ENCODE measurements at places on chromosomes 2 and 18.
A peak's percentile ranks its signal among the peaks of the same experiment; 100 is the strongest.

DNA sequence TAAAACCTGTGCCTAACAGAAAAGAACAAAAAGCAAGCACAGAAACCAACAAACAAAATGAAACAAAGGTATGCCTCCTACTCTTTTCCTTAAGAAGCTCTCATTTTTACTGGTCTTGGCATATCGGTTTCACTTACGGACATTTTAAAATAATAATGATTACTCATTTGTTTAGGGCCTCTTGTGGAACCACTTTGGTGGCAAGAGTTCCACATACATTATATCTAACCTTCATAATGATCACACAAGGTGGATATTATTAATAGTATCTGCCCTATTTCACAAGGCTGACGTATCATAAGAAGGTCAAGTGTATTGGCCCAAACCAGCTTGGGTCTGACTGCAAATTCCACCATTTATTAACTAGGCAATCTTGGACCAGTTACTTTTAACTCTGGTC is 304.7 kb downstream of the TCF4 start:
- DNase-seq: no peak

DNA sequence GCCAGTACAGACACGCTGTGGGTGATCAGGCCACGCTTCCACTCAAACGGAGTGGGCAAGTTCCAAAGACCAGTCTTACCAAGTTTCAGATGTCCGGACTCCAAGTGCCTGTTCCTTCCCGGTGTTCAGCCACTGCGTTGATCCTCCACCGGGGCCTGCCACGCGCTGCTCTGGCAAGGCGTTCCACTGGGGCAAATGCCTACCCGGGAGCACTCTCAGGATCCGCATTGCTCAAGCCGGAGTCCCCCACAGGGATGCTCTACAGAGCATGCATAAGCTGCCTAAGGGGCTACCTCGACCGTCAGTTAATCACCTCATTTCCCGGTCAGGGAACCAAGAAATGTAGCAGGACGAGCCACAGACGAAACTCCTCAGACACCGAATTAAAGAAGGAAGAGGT is 37.0 kb upstream of the CLASP1 start:
- no peak for DNase-seq

DNA sequence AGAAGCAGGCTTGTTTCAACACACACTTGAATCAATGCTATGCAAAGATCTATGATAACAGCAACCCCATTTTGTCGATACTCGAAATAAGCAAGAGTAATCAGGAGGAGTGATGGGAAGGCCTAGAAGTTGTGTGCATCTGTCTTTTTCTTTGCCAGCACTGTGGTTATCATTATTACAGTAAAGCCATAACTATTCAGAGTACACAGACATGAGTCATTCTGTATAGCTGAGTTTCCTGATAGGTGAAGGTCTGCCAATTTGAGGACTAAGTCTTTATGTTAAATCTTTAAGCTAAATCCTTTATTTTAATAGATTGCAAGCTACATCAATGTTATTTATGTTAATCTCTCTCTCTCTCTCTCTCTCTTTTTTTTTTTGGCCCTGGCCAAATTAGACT is 1344.4 kb upstream of the CELF4 start:
- DNase-seq: no peak

DNA sequence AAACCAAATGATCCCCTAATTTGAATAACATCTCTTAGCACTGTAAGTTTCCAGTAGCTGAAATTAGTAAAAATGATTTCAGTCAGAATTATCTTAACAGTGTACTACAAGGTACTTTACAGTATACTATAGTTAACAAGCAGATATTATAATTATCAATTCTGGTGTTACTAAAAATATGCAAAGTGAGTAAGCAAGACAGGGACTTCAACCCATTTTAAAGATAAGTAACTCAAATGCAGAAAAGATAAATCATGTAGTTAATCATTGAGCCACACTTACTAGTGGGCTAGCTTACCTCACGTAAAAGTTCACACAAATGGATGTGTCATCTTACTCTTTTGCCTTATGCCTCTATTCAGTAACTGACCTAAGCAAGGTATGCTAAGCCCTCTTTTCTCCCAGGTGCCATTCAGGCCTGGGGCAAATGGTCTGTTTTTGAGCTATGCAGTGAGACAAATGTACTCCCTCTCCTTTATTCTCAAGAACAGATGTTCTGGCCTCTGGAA is 101.0 kb downstream of the NBAS start:
- no peak for DNase-seq

- no peak for DNase-seq
These were observed 165.0 kb downstream of the KLHL29 start for GRCh38 chr2:23549821-23550530.

DNA sequence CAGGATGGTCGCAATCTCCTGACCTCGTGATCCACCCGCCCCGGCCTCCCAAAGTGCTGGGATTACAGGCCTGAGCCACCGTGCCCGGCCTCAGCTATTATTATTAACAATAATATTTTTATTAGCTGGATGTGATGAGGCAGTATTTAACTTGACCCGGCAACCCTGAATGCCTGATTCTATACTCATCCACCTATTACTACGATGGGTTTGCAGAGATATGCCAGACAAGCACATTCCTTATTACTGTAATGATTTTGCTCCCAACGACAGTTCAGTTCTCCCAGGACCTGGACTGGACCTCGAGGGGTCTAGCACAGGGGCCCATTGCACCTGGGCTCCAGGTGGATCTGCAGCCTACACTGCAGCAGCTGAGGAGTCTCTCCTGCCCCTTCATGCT is 32.6 kb downstream of the BMP10 start:
- no peak for DNase-seq

GRCh38 chr2:30867385-30867784 is 60.1 kb upstream of the CAPN13 start:
- no peak for DNase-seq

- no peak for DNase-seq
These were observed 8.3 kb upstream of the COL6A3 start for GRCh38 chr2:237422309-237422708.

- peak; percentile 29 for DNase-seq
These were observed 323.9 kb downstream of the XIRP2 start for GRCh38 chr2:167212014-167212648.

DNA sequence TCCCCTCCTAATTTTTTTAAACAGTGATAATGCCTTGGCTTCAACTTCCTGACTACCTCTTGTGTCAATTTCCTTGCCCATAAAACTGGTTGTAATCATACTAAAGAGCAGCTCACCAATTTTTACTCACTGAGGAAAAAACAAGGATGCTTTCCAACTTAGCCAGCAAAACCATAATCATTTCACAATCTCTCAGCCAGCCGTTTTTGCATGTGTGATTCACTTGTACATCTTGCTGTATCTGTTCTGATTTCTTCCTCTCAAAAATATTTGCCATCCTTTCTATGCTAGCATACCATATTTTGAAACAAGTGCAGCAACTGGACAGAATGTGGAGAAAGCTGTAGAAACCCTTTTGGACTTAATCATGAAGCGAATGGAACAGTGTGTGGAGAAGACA is 60.7 kb downstream of the RAB27B start:
- peak; percentile 92 for DNase-seq

DNA sequence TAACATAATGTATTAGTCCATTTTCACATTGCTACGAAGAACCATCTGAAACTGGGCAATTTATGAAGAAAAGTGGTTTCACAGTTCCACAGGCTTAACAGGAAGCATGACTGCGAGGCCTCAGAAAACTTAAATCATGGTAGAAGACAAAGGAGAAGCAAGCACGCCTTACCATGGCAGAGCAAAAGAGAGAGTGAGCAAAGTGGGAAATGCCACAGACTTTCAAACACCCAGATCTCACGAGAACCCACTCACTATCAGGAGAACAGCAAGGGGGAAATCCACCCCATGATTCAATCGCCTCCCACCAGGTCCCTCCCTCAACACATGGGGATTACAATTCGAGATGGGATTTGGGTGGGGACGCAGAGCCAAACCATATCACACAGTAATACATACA is 22.5 kb downstream of the PIGN start:
- no peak for DNase-seq

DNA sequence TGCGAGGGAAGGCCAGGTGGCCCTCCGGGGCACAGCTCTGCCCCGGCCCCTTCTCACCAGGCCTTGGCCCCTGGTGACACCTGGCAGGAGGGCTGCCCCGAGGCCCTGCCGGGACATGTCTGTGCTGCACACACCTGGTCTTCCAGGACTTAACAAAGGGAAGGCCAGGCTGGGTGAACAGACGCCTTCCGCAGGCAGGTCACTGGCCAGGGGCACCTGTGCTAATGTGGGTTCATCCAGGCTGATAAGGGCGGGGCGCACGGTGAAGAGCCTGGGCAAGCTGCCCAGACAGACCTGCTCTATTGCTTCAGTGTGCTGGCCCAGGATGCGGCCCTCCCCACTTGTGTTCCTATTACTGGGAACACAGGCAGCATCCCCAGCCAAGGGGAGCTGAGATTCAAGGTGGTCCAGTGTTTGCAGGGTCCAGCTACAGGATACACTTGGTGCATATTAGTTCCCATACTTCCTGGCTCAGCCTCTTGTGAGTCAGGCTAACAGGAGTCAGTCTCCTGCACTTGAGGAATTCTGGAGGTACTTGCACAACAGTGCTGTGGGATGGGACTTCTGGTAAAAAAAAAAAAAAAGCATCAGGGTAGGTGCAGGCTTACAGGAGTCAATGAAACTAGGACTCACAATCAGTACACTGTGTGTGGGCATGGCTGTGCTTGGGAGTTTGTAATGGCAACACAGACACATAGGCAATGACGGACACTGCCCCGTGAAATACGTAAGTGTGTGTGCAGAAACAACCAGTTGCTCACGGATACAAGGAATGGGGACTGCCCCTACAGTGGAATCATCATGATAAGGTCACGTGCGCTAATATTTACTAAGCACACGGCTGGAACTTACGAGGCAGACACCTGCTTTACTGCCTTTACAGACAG is 261.4 kb downstream of the TWIST2 start:
- DNase-seq: peak; percentile 84

DNA sequence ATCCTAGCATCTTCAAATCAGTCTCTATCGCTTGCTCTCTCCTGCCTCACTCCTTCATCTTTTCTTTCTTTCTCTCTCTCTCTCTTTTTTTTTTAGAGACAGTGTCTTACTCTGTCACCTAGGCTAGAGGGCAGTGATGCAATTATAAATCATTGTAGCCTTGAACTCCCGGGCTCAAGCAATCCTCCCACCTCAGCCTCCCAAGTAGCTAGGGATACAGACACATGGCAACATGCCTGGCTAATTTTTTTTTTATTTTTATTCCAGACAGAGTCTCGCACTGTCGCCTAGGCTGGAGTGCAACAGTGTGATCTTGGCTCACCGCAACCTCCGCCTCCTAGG is 10.6 kb upstream of the SLC66A3 start:
- DNase-seq: no peak

DNA sequence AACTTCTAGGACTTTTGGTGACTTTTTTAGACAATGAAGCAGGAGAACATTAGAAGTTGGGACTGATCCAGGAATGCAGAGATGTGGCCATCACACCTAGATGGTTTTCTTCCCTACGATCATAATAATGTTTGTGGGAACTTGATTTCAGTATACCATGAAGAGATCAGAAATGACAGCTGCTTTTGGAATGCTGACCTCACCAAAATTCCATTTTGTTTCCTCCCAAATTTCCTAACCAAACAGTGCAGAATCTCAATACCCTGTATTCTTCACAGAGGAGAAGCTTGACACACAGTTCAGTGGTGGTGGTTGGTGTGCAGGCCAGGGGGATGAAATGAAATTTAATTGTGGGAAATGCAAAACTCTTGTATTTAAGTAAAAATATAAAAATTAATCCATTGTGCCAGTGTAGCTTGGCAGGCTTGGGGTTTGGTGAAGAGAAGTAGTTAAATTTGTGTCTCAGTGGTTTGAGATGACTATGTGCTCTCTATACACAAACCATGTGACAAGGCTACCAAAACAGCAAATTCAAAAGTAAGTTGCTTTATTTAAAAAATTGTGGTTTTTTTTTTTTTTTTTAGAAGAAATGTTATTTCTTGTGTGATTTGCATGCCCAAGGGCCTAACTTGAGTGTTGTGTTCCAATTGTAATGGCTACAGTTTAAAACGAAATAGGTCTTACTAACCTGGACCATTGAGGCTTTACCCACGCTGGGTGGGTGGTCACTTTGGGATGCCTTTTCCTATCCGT is 252.4 kb downstream of the LPIN1 start:
- peak; percentile 21 for DNase-seq

GRCh38 chr2:193276560-193276959 is 1081.8 kb upstream of the TMEFF2 start:
- DNase-seq: no peak

- no peak for DNase-seq
These were observed 16.9 kb downstream of the PID1 start for GRCh38 chr2:229254206-229254605.

DNA sequence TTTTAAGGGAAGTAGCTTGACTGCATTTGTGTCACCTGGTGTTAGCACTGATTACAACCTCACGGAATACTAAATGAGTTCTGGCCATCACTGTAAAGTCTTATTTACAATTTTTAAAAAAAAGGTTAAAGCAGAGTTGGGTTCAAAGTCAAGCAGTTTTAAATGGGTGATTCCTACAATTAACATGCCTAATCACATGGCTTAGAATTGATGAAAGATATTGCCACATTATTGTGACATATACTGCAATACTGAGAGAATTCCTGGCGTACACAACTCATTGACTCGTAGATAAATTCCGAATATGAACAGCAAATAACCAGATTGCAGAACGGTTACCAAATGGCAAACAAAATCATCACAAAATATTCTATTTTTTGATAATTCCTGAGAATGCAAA is 34.2 kb downstream of the ROCK2 start:
- peak; percentile 50 for DNase-seq

DNA sequence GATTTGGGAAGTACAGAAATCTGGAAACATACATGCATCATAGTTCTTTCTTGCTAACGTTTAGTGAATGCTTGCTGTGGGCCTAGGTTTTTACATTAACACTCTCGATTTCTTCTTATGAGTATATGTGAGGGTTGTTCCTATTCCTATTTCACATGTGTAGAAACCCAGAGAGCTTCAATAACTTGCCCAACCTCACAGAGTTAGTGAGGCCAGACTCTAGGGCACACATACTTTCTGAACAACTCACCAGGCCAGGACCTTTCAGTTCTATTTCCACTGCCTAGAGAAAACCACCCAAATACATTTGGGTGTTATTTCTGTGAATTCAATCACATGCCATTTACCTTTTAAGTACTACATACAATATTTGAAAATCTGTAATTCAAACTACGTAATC is 8.2 kb upstream of the KCTD1 start:
- DNase-seq: no peak

DNA sequence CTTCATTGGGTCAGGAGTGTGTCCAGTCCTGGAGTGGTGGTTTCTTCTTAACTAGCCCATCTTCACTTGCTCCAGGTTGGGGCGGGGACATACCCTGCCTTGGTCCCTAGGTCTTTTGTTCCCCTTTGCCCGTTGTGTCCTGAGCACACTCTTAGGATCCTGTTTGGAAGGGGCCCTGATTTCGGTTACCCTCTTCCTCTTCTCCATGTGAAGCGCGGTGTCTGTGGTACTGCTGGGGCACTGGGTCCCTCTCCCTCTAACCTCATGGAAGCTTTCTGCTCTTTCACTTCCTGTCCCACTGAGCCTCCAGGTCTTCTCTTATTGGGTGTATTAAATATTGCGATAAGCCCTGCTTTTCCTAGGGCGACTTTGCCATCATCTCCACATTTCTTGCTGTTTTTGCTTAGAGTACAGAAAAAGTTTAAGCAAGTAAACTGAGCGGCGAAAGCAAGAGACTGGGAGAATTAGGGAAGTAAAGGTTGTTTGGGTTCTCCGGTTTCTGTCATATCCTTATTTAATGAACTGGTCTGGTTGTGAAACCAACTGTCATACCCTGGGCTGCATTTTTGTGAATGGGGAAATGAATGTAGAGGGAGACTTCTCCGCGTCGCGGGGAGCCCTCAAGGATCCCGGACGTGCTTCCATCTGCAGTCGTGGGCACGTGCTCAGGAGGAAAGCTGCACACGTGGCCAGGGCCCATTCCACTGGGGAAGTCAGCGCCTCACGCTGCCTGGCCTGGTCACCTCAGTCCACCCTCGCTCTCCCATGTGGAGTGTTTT is 73.8 kb upstream of the B3GNT7 start:
- no peak for DNase-seq
